NCI-H187 (cell line): ENCODE measurements at places on chromosomes 11 and 22.

- DNase-seq, result no peak
Measured at GRCh38 chr22:27512283-27512761, 289.2 kb downstream of the MN1 start.

DNA sequence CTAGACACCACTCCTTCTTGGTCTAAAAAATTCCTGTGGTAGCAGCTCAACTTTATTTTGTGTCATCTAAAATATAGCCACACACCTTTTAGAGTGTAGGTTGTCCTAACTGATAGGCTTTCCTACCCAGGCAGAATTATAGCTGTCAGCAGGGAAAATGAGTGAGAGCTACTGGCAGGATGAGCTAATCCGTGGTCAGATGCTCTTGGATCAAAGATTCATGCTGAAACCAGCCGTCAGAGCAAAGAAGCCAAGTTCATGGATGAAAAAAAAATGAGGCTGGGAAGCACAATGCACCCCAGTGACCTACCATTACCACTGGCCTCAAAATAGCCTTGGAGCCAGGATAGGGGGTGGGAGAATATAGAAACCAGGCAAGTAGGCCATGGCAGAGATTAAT, 113.1 kb upstream of the BLID start:
- DNase-seq, result no peak

DNA sequence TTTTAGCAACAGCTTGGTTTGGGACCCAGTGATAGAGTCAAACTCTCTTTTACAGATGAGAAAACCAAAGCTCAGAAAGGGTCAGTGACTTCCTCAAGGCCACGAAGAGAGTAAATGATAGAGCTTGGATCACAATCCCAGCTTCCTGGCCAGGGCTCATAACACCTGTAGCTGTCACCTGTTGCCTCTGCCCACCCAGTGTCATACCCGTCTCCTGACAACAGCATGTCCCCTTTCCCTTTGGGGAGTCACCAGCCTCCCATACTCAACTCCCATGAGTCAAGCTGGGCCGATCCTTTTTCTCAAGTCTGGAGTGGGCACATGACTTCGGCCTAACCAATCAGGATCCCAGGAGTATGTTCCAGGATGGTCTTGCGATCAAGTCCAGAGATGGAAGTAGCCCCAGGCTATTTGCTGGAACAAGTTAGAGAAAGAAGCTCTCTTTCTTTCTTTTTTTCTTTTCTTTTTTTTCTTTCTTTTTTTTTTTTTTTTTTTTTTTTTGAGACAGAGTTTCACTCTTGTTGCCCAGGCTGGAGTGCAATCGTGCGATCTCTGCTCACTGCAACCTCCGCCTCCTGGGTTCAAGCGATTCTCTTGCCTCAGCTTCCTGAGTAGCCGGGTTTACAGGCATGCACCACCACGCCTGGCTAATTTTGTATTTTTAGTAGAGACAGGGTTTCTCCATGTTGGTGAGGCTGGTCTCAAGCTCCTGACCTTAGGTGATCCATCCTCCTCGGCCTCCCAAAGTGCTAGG, 27.8 kb upstream of the MYH9 start:
- DNase-seq, result no peak

DNA sequence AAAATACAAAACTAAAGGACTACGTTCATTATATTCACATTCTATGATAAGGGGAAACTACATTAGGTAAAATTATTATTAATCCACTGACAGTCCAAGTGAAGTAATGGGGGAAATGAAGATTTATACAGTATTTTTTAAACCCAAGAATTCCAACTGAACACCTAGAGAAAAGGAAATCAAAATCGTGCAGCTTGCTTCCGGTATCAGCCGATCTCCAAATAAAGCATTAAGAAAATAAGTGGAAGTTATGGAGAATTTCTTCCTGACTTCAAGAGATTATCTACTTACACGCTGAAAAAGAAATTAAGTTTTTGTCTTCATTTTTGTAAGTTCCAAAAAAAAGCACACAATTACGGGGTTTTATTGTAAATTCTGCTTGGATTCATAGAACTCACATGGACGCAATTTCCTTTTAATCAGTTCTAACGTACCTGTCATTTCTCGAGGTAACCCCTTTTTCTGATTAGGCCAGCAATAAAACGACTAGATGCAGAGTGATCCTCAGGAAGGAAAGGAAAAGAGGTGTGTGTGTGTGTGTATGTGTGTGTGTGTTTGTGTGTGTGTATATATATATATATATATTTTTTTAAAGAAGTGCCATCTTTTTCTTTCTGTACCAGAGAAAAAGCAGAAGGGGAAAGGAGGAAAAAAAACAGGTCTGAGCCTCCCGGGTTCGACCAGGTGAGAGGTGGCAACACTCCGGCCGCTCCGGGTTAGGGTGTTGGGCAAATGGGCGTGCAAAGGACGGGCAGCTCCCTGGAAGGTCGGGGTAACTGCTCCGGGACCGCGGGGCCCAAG, 1.1 kb downstream of the ZBTB44 start:
- DNase-seq, result no peak

DNA sequence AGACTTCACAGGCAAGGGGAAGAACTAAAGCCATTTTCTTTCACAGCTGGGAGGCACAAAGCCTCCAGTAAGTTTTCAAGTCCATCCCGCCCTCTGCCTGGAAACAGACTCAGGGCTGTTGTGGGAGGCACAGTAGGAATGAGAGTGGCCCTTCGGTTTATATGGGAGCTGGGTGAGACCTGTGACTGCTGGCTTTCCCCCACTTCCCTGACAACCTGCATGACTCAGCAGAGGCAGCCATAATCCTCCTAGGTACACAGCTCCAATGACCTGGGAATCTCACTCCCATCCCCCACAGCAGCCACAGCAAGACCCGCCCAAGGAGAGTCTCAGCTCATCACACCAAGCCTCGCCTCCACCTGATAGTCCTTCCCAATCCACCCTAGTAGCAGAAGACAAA, 12.1 kb upstream of the TMEM45B start:
- DNase-seq, result no peak

DNA sequence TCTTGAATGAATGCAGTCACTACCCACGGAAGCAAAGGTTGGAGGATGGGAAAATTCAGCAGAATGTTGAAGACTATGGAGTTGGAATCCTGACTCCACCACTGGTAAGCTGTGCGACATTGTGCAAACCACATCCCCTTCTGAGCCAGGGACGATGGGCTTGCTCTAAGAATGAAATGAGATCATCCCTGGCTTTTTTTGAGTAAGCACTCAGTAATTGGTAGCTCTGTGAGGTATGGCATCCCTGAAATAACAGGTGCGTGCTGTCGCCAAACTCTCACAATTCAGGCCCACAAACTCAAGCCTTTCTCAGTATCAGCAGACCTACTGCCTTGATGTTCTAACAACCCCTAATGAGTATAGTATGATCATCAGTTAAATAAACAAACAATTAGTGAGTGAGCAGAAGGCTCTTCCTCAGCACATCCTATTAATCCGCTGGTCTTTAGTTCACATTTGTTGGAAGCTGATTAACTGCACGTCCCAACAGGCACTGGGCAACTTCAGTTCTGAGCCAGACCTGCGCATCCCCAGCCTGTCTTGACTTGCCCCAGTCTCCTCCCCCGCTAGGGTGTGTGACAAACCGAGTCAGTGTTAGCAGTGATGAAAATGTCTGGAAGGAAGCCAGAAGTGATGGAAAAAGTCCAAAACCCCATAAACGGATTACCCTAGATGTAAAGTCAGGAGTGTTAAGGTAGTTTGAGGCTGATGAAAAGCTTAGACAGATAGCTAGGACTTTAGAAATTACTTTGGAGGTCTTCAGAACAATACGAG, 235.5 kb downstream of the GRIK4 start:
- no peak for DNase-seq

- DNase-seq, result no peak
Measured at GRCh38 chr11:74330075-74330858, 18.8 kb upstream of the P4HA3 start.
